ENCODE measurements at places on chromosomes 12 and 14. TPM values are rescaled to one million over a fixed set of nuclear protein-coding genes. Genes with fewer than 3 reads are reported as not detected.

DNA sequence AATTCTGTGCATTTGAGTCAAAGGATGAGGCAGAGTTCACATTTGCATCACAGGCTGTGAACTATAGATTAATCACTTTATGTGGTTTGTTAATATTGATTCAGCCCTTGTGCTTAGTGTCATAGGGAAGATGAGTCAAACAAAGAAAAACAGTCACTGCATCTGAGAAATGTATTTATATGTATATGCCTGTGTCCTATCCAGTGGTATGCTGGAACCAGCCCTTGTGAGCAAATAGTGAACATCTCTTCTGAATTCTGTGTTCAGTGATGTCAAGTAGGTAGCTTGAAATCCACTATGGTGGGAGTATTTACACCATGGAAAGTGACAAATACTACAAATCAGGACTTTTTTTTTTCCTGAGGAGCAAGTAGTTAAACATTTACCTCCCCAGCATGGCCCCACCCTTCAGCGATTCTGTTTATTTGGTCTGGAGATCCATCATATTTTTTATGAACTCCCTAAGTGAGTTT, 128.5 kb downstream of the HMGA2 start:
- no peak for DNase-seq

The PEBP1 gene
- 291 TPM for total RNA-seq

The SSTR1 gene
- total RNA-seq, result 2.9 TPM

The COX8C gene
- total RNA-seq, result not detected

The BEST3 gene
- total RNA-seq, result not detected

- no peak for DNase-seq
These were observed 229.9 kb downstream of the AKAP6 start for GRCh38 chr14:32559048-32559447.

DNA sequence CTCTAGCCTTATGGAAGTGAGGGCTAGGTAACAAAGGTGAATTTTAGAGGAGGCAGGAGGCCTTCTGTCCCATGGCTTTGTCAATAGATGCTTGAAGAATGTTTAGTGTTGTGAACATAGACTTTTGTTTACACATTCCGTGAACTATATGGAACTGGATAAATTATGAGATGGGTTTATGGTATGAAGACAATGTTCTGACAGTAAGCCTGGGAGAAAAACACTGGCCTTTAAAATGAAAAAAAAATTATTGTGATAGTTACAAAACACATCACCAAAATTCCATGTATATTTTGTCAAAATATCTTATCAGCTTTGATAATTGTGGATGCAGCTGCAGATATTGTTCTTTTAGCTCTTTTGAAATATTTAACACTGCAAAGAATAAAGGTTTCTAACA, 251.5 kb upstream of the DCN start:
- DNase-seq, result no peak

The FAM186B gene
- total RNA-seq, result 1.2 TPM

DNA sequence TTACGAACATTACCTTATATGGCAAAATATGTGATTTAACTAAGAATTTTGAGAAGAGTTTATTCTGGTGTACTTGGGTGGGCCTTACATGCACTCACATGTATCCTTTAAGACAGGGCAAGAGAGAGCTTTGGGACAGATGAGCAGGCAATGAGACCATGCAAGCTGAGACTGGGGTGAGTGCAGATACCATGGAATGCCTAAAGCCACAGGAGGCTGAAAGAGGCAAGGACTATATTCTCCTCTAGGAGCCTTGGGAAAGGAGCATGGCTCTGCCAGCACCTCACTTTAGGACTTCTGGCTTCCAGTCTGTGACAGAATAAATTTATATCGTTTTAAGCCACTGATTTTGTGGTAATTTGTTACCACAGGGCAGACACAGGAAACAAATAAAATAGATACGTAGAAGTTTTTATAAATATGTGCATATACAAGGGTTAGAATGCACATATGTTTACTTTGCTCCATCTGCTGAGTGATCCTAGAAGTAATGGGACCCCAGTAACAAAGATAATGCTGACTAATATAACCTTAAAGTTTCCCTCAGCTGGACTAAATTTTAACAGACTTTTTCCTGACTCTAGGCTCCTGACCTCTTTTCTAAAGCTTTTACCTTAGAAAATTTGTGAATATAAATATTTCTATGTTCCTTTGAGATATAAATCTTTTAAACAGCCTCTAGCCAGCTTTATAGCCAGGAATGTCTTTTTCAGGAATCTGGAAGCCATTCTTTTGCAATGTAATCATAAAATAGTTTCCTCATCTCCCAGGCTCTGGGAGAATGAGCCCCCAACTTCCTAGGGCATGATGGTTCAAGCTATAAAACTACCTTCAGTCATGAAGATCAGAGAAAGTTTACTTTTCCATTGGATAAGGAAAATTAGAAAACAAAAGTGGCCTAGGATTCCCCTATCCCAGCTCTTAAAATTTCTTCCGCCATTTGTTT, 216.8 kb downstream of the PPFIA2 start:
- DNase-seq, result no peak

The TMEM179 gene
- 0.86 TPM for total RNA-seq

GRCh38 chr12:132219323-132219722, 75.1 kb downstream of the NOC4L start:
- DNase-seq, result no peak

- no peak for DNase-seq
These were observed 707.9 kb downstream of the AACS start for GRCh38 chr12:125773033-125773640.

The CPM gene
- total RNA-seq, result 35.4 TPM

The GUCY2C gene
- total RNA-seq, result not detected

DNA sequence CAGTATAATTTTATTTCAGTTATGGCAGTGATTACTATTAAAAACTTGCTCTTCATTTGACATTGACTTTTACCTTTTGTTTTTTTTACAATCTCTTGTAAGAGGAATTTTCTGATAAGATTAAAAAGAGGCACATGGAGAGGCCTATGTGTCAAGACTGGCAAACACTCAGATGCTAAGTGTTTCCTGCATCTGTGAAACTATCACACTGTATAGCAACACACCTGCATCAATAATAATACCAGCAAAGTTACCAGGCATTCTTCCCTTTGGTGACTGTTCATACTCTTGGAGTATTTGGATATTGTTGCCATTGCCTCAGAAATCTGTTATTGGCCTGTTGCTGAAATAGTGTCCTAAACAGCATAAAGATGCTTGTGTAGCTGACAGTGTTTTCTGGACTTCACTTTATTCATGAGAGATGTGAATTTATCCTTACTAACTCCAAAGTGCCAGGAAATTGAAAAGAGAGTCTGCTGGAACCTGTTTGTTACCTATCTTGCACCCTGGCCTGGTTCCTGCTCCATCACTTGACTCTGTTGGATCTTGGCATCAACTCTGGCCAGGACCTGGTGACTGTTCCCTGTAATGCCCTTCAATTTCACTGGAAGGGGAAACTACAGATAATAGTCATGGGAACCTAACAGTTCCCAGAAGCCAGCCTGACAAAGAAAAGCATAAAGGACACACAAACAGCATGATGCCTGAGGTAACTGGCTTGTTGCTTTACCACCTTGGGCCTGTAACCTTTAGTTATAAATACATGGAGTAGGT, 19.8 kb downstream of the SLC16A7 start:
- no peak for DNase-seq

The SPX gene
- not detected for total RNA-seq
